ENCODE measurements at places on chromosomes 7 and 10.
A peak's percentile ranks its signal among the peaks of the same experiment; 100 is the strongest.

GRCh38 chr10:96366508-96366907 is 7.7 kb upstream of the OPALIN start:
- no peak for DNase-seq

DNA sequence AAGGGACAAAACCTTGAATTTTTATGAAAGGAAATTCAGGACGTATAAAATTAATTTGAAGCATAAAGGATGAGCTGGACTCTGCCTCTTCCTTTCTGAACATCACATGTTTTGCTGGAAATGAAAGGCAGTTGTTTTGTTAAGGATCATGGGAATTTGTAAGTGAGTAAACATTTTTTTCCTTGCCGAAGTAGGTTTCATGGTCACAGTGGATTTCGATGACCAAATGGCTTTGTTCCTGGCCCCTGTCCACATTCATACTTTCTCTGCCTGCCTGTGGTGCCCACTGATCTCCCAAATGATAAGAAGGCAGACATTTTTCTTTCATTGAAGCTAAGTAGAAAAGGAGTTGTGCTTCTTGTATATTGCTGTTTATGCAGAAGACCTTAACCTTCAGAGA is 104.2 kb downstream of the ARID5B start:
- DNase-seq = no peak

GRCh38 chr7:149307775-149308501 is 45.9 kb downstream of the ZNF783 start:
- no peak for DNase-seq

- no peak for DNase-seq
Measured at GRCh38 chr7:43569424-43569823, 13.5 kb upstream of the STK17A start.

DNA sequence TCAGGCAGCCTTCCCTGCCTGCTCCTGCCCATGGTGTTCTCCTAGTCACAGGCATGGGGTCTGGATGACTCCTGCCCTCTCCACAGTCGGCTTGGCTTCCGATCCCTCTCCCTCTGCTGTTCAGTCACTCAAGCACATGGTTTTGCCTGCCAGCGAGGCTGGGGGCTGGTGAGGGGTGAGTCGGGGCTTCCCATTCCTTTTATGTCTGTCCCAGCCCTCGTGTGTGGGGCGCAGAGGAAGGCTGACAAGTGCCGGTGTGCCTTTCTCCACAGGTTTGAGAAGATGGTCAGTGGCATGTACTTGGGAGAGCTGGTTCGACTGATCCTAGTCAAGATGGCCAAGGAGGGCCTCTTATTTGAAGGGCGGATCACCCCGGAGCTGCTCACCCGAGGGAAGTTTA is 40.1 kb downstream of the TACR2 start:
- DNase-seq = no peak

DNA sequence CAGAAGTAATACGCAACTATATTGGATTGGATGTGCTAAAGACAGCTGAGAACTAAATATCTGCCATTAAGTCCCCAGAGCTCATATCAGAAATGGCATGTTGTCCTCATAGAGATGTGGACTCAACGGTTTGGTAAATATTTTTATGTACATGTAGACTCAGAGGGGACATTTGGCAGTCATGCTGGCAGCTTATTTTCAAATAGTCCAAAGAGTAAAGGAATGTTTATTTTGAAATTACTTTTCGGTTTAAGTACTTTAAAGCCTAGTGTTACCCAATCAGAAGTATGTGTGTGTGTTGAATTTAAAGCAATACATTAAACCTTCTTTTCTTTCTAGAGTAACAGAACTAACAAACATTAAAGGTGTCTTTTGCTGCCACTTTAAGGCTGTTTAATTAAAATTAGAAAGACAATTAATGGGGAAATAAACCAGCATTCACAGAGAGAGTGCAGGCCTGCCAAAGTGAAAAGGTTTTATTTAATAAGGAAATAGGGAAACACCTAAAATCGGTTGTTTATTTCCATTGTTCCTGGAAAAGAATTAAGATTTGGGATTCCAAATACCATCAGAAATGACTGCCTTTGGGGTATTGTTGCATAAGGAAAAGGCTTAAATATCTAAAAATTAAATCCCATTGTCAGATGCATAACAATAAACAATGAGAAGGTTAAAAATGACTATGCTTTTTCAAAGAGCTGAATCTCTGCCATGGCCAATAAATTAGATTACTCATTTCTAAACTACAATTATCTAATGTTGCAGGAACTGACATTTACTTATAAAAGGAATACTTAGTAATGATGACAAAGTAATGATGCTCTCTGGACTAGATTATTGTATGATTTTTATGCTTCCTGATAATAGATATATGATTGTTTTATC is 113.4 kb upstream of the AHR start:
- DNase-seq = no peak

DNA sequence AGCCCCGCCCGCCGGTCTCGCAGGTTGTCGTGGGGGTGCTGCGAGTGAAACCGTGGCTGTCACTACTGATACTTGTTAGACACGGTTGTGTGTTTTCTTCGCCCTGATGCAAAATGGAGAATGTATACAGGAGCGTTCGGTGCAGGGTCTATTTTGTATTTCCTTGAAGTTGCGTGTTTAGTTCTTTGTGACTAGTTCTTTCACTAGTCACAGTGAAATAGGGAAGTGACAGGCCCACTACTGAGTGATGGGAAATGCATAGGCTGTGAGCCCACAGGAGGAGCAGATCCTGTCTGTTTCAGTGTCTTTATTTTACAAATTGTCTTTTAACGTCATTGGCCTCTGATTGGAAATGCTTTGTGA is 675 bp downstream of the ABRAXAS2 start:
- DNase-seq = no peak

DNA sequence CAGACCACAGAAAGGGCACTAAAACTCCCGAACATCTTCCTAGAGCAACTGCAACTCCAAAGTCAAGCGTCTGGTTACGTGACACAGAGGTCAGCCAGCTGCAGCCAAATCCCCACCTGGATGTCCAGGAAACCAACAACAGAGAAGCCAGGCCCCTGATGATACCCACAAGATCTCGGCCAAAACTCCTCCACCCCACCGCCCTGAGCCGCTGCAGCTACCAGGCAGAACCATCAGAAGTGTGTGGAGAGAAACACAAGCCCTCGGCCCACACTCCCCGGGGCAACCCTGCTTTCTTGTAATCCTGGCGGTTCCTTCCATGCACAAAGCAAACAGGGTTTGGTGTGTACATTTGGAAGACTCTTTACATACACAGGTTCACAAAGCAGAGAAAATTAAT is 8.7 kb downstream of the CHST15 start:
- DNase-seq = no peak

- no peak for DNase-seq
Measured at GRCh38 chr7:66741710-66742049, 1.1 kb downstream of the RABGEF1 start.

- DNase-seq = peak; percentile 41
Measured at GRCh38 chr10:45672181-45673073, at the start of gene ZFAND4. Gene ZFAND4 (minus strand): TSS chr10:45672772. CDS start chr10:45663725, 9,047 bp downstream.

DNA sequence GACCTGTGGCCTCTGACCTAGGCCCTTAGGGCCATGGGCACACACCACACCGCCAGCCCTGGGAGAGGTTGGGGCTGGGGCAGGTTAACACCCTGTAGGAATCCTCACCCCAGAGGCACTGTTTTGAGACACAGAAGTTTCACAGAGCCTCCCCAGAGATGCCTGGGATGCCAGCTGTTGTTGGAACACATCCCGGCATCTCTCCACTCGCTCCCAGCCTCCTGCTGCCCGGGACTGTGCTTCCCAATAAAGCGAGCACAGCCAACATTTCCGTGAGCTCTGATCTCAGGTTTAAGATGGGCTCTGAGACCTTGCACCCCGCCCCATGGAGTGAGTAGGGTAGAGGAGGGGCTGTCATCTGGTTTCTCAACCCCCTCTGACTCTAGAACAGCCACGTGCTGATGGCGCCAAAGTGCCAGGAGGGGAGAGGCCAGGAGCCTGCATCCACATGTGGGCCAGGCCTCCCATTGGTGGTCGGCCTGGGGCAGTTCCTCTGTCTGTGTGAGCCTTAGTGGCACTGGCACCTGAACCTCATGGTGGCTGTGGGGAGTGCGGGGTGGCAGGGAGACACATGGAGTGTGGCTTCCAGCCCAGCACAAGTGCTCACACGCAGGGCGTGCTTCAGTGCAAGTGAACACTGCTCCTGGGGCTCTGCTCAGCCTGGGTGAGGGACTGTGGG is 54.7 kb downstream of the RASGEF1A start:
- no peak for DNase-seq

DNA sequence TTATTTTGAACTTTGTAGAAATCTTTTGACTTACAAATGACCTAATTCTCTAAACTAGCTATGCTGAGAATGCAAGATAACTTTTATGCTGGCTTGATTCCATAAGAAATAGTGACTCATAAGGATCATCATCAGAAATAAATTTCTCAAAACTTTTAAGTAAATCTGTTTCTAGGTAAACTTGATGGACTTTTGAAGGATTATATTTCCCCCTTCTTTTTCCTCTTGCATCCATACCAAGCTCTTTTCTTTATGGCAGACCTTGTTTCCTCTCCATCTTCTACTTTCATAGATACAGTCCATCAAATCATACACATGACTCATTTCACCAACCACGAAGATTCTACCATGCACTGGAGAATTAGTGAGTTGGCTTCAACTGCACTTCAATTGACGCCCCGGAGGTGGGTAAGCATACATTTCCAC is 336.3 kb downstream of the KCNMA1 start:
- no peak for DNase-seq

DNA sequence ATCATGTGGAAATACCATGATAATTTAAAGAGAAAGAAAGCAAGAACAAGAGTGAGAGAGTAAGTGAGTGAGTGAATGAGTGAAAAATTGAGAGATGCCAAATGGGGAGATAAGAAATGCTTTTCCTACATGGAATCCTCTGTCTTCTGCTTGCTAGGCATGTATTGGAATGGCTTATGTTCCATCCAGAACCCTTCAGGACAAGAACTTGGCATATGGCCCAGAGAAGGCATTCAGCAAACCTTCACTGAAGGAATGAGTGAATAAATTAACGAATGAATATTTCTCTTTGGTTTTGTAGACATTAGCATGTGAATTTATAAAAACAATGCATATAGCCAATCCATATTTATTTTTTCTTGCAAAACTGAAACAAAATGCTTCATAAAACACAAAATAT is 162.2 kb downstream of the LRRTM3 start:
- no peak for DNase-seq

GRCh38 chr10:34647875-34648865 is 166.9 kb downstream of the PARD3 start:
- no peak for DNase-seq
